ENCODE measurements at places on chromosomes 16 and 17.

GRCh38 chr17:48231995-48232959, 124.7 kb downstream of the SNX11 start:
- no peak for DNase-seq

DNA sequence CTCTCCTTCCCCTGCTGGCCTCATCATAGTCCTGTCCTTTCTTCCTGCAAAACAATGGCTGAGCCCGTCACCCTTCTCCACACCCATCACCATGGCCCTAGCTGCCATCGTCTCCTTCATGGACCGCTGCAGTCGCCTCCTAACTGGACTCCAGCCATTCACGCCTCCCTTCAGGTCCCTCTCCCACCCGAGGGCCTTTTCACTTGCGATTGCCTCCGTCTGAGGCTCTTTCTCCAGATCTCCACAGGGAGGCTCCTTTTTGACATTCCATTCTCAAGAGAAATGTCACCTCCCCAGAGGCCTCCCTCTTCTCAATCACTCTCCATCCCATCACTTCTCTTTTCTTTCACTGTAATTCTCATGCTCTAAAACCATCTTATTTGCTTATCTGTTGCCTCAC, 23.5 kb downstream of the GSG1L start:
- DNase-seq, result no peak

DNA sequence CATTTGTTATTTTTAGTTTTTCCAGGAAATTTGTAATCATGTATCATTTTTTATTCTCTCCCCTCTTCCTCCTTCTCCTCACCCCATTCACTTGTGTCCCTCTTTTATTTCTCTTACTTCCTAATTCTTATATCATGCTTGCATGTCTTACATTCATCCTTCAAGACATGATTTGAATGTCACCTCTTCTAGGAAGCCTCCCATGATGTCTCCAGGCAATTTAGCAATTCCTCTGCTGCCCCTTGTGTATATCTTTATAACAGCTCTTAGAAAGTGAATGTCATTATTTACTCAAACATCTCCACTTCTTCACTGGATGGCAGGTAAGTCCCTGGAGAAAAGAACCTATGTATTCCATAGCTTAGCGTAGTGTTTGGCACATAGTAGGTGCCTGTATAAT, 7.8 kb downstream of the HNF1B start:
- DNase-seq, result no peak

DNA sequence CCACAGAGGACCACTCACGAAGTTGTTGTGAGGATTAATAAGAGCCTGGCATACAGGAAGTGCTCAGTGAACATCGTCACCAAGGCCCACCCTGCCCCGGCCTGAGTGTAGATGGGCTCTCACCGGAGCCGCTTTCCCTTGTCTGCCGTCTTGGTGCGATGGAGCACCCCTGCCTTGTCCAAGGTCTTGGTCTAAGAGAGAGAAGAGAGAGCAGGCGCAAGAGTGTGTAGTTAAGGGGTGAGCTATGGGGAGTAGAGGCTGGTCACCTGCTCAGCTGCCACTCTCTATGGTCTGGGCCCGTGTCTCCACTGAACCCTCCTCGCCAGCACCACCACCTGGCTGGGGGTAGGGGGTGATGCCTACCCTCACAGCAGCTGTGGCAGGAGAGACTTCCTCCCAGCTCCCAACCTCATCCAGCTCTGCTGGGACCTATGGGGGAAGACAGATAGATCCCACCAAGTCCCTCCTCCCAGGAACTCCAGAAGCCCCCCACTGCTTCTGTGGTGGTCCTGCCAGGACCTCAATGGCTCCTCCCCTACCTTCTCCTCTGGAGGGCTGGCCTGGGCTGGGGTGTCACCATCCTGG, 28.7 kb downstream of the ARHGAP27 start:
- DNase-seq, result no peak

GRCh38 chr16:29230671-29231096, 175.8 kb downstream of the NPIPB11 start:
- DNase-seq, result no peak

All from spinal cord (tissue), 10 donors.